ENCODE measurements at places on chromosomes 4 and X.

DNA sequence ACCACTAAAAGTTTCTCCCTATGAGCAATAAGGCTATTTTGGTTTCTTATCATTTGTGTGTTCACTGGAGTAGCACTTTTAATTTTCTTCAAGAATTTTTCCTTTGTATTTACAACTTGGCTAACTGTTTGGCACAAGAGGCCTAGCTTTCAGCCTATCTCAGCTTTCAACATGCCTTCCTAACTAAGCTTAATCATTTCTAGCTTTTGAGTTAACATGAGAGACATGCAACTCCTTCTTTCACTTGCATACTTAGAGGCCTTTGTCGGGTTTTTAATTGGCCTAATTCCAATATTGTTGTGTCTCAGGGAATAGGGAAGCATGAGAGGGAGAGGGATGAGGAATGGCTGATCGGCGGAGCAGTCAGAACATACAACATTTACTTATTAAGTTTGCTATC, 349.8 kb downstream of the OPHN1 start:
- no peak for DNase-seq

DNA sequence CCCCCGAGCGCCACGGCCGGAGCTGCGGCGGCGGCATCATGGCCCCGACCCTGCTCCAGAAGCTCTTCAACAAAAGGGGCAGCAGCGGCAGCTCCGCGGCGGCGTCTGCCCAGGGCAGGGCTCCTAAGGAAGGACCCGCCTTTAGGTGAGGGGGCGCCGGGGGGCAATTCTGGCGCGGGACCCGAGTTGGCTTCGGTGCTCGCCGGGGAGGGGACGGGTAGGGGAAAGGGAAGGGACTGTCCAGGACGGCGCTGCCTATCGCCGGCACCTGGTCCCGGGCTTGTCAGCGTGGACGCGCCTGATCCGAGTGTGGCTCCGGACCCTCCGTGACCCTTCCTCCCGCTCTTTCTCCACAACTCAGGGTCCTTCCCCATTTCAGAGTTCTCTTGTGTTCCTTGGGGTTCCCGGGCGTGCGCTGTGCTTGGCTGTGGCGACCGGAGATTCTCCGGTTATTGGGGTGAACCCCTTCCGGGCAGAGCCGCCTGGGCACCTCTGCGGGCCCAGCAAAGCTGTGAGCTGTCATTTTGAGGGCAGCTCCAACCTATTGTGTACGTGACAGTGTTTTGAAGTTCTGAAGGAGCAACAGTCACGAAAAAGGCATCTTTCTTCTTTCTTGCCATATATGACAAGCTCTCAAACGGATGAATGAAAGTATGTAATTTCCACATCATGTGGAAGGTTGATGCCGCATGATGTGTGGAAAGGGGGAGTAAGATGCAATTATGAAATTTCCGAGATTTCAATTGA, 522 bp downstream of the FNIP2 start:
- DNase-seq: no peak

GRCh38 chr4:123408471-123409084, 12.0 kb downstream of the SPRY1 start:
- DNase-seq: no peak

DNA sequence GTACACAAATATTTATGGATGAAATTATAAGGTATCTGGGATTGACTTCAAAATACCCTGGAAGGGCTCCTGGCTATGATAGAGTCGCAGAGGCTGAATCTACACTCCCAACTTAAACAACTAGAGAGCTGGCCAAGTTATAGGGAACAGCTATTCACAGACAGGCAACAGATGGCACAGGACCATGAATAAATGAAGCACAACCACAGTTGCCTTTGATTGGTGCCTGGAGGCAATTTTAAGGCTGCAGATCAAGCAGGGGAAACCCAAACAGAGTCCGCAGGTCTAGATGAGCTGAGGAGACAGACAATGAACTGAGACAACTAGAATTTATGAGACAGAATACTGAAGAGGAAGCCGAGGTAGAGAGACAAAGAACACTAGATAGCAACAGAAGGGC, 155.9 kb downstream of the EVC2 start:
- DNase-seq: no peak

DNA sequence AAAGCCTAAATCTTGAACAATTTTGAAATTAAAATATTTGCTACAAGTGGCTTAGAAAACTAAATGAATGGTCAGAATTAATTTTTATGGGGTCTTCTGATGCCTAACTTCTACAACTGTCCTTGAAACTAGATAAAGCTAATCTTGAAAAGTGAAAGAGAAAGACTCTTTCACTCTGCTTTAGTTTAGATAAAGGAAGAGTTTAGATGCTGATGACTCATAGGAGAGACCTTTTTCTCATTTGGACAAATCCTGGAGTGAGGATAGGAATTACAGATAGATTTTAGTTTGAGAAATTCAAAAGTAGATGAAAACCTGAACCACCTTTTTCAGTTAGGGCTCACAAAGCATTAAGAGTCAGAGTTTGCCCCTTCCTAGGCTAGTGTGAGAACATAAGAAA, 342.3 kb upstream of the GRID2 start:
- no peak for DNase-seq

DNA sequence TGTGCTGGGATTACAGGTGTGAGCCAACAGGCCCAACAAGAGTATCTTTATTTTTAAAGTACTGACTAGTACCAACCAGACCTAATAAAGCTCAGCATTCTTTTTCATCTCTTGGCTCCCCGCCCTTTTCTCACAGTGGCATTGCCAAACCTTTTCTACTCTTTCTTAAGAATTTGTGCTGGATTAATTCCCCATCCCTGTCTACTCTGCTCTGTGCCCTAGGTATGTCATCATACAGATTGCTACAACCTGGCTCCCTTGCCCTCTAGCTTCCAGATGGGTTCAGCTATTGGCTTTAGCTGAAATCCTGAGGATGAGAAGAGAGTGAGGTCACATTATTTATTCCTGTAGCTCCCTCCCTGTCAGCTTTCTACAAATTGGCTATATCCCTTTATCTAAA, 34.9 kb upstream of the CCNI start:
- no peak for DNase-seq

- no peak for DNase-seq
Measured at GRCh38 chr4:122577808-122578781, 42.8 kb downstream of the IL21 start.

DNA sequence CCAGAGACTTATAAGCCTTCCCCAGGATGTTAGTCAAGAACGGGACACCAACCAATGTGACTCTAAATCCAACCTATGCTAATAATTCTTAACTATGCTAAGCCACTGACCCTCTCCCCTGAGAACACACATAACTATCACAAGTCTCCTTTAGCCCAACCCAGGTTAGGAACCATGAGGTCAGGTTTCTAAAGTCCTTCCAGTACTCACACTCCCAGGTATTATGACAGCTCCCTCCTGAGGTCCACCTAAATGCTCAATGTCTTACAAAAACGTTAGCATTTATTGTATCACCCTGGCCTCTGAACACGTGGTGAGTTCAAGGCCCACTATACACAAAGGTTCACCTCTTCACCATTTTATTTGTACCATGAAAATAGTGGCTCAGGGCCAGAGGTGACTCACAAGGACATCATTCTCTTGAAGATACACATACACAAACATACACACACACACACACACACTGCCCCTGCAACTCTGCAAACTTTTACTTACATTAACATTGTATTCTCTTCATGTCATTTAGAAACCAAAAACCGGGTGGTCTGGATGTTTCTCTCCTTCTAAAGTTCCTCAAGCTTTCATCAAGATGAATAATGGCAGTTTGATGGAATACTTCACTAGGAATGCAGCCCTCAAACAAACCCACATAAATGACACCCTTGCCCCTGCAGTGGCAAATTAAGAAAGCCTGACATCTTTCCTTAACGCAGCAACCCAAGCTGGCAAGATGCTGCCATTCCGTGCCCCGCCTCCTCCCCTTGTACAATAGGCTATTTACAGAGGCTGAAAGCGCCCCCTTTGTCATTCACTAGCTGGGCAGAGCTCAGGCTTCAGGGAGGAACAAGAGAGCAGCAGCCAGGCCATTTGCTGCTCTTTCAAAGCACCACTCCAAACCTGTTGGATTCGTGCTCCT, 17.7 kb downstream of the ACSL1 start:
- DNase-seq: no peak

- no peak for DNase-seq
Measured at GRCh38 chr4:69849969-69850368, 10.0 kb downstream of the SULT1E1 start.

GRCh38 chr4:168781341-168781740, 228.7 kb downstream of the CBR4 start:
- DNase-seq: no peak

- no peak for DNase-seq
Measured at GRCh38 chr4:111945014-111945413, 200.2 kb upstream of the FAM241A start.

DNA sequence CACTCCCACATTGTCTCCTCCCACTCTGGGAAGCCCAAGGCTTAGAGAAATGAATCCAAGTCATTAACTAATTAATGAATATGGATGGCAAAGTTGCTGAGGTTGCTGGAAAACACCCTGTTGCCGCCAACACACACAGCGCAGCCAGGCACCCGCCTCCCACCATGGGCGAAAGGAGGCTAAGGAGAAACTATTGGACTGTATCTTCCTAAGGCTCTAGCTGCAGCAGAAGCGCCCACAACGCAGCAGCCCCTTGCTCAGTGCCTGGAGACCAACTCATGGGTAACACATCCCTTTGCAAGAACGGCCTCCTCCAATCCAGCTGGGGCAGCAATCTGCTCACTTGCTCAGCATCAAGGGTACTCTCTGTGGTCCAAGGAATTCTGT, 34.2 kb downstream of the TSC22D3 start:
- DNase-seq: no peak

- no peak for DNase-seq
Measured at GRCh38 chrX:82237328-82237727, 1035.4 kb downstream of the SH3BGRL start.

GRCh38 chr4:57430726-57431125, 320.5 kb upstream of the IGFBP7 start:
- no peak for DNase-seq

DNA sequence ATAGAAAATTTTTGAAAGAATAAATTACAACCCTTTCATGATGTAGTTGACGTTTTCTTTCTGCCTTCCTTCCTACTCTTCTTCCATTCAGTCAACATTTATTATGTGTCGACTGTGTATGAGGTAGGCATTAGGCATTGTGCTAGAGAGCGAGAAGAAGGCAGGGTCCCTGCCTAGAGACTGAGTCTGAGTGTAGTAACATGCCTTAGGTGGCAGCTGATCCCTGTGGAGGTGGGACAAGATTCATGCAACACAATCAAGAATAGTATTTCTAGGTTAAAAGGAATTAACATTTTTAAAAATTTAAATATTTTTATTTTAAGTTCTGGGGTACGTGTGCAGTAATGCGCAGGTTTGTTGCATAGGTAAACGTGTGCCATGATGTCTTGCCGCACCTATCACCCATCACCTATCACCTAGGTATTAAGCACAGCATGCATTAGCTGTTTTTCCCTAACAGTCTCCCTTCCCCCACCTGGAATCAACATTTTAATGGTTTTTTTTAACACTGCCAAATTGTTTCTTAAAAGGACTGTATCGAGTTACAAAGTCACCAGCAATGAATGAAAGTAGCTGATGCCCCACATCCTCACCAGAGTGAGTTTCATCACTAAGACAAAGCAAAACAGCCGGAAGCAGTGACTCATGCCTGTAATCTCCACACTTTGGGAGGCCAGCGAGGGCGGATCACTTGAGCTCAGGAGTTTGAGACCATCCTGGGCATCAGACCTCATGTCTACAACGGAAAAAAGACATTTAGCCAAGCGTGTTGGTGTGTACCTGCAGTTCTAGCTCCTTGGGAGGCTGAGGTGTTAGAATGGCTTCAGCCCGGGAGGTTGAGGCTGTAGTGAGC, 84.0 kb downstream of the WWC2 start:
- DNase-seq: no peak

DNA sequence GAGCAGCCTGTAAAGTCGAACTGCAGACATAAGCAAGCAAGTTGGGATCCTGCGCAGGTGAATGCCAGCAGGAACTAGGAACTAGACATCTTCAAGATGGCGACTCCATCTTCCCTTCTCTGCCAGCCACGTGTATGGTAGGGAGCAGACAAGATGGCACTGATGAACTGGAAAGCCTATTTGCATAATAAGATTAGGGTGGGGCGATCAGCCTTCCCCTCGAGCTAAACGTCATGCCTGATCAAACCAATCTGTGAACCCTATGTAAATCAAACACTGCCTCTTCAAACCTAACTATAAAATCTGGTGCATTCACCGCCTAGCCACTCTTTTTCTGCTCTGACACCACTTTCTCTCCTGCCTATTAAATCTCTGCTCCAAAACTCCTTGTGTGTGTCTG, 28.1 kb upstream of the LGI2 start:
- DNase-seq: no peak

- no peak for DNase-seq
Measured at GRCh38 chr4:47654972-47655693, 170.1 kb downstream of the ATP10D start.

DNA sequence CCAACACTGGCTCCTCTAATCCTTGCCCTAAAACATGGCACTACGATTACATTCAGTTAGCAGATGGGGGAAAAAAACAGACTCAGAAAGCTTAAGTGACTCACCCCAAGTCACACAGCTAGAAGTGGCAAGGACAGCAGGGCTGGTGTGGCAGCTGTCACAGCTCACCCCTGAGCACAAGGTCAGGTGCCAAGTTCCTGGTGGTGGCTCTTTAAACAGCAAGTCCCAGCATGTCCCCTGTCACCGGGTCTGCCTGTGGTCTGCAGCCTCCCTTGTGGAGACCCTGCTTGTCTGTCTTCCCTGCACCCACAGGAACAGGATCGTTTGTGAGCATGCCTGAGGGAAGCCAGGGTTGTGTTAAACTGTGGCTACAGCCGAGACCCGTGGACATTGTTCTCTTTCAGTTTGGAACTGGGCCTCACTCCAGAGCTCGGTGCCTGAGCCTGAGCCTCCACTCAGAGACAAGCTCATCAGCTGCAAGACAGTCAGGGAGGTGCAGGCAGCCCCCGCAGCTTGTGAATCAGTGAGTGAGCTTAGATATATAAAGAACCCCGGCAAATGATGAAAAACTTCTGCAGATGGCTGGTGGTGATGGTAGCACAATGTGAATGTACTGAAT, 260.8 kb downstream of the BCOR start:
- peak; percentile 1 for DNase-seq

- no peak for DNase-seq
Measured at GRCh38 chr4:146916479-146917076, 29.1 kb downstream of the TTC29 start.

DNA sequence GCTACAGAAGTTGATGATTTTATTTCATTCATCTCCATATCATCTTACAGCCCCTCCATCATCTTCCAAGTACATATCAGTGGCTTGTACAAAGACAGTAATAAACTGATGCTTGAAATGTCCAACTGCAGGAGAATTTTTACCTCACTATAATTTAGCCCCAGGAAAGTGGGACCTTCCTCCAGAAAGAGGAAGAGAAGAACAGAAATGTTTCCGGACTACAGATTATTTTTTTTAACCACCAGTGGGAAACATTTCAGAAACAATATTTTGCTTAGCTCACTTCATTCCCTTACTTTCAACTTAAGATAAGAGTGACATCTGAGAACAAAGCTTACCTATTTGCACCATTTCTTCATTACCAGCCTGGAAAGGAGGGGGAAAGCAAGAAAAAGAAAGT, 2.0 kb downstream of the ADAMTS3 start:
- no peak for DNase-seq
